ENCODE measurements at places on chromosomes 3 and 15. TPM values are rescaled to one million over a fixed set of nuclear protein-coding genes. Genes with fewer than 3 reads are reported as not detected.

The MUSTN1 gene
- total RNA-seq: 15.9 TPM

The PSTPIP1 gene
- 2.7 TPM for total RNA-seq

DNA sequence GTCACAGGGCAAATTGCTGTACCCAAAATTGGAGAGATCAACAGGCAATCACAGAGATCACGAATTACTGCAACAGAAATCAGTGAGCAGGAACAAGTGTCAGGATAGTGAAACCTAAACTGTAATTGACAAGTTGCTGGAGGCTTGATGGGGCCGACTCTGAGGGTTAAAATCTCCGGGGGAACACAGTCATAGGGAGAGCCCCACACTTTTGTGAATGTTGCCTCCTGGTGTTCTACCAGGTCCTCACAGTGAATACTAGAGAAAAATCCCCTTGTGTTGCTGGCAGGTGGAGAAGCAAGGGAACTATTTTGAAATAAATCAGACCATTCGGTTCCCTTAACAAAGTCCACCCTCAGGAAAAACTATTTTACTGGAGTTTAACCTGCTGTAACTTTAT is 697.5 kb upstream of the CBLB start:
- no peak for DNase-seq

GRCh38 chr3:14801668-14802380 is 16.9 kb upstream of the FGD5 start:
- DNase-seq: peak; percentile 69

The SLCO2A1 gene
- 59.2 TPM for total RNA-seq

- no peak for DNase-seq
Observed at GRCh38 chr3:71896751-71897150, 111.8 kb upstream of the PROK2 start.

The NRROS gene
- 2.6 TPM for total RNA-seq

The CYP8B1 gene
- total RNA-seq: not detected

The GPR27 gene
- total RNA-seq: 8.3 TPM

DNA sequence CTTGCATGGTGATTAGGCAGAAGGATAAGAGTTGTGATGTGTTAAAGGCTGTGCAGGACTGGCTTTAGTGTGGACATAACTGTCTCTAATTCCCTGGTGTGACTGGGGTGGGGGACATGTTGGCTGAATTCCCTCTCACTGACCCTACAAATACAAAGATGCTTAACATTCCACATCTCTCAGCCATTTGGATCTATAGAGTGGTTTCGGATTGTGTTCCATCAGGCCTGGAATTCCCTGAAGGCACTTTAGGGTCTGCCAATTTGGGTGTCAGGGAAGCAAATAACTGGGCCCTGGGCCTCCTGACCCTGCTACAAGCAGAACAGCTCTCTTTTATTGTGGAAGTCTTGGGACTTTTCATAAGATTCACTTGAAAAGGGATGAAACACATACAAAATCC is 56.2 kb downstream of the ARHGEF26 start:
- no peak for DNase-seq

DNA sequence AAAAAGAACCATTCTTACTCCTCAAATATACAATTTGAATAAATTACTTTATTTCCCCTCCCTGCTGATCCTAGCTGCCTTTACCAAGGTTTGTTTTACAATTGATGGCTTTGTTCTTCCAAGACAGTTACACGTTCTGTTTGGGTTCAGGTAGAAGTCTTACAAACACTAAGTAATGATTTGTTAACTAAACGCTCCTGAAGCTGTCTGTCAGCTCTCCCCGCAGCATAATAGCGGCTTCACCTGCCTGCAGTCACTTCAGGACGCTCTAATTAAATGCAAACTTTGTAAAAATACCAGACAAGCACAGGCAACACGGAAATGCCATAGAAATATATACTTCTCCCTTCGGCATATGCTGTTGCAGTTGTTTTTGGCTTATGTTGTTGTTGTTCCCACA is 176.4 kb upstream of the MDFIC2 start:
- no peak for DNase-seq

GRCh38 chr3:82376883-82377282 is 615.4 kb upstream of the GBE1 start:
- no peak for DNase-seq

The TGM4 gene
- not detected for total RNA-seq

DNA sequence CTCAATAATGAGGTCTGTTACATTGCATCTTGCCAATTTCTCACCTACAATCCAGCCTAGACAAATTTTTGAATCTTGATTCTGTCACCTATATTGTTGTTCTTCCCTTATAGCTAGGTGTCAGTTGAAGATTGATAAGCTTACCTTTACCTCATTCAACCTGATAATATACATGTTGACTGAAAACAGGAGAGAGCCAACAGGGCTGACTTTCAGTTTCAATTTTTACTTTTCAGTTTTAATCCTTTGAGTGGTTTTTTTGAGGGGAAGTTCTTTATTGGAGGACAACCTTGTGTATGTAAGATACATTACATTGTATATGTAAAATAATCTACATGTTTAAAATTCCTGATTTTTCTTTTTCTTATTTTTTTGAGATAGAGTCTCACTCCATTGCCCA is 5.8 kb downstream of the ATP13A5 start:
- no peak for DNase-seq

DNA sequence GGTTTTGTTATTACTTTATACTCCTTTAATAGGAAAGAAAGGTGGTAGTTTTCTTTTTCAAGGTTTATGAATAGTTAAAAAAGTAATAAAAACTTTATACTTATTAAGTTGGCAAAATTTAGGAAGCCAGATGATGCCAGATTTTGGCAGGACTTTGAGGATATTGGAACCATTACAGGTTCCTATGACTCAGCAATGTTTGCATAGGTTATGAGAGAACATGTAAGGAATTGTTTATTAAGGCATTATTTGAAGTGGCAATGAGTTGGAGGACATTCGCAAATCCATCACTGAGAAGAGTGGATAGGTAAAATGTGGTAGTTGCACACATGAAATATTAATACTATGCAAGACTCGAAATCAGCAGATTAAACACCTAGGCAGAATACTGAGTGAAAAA is 29.9 kb downstream of the CDAN1 start:
- no peak for DNase-seq

- DNase-seq: no peak
Observed at GRCh38 chr3:98551236-98551635, 19.5 kb downstream of the GPR15 start.

DNA sequence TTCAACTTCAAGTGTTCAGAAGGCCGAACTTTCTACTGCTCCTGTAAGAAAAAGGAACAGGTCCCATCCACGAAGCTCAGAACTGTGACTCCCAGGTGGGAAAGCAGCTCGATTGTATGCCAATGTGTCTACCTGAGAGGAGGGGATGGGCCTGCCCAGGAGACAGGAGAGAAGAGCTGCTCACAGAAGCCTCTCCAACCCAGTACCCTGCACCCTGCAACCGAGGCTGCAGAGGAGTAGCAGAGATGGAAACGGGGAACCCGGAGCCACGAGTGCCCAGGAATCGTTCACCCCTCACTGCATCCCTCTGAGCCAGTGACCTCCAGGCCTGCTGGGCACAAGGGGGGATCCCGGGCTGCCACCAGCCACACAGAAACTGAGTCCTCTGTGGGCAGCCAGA is 86.5 kb upstream of the PRR23E start:
- peak; percentile 27 for DNase-seq

GRCh38 chr3:115761927-115762305 is 138.6 kb downstream of the GAP43 start:
- no peak for DNase-seq

DNA sequence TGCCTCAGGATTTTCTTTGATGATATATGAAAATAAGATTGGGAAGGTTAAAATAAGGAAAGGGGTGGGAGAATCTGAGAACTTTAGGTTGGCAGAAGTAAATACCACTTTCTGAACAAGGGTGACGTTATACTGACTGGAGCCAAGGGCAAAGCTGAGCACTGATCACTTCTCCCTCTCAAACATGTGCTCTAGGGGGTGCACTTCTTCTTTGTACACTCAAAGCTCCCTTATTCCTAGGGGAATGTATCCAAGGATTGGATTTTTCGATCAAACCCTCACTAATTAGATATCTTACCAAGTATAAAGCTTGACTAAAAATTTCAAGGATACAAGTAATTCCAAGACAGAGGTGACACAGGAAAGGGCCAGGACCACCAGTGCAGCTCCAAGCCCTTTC is 243.9 kb upstream of the UMPS start:
- DNase-seq: no peak

GRCh38 chr15:99451484-99451883 is 114.3 kb upstream of the MEF2A start:
- DNase-seq: no peak
